ENCODE measurements at places on chromosomes 5 and 9. TPM values are rescaled to one million over a fixed set of nuclear protein-coding genes. Genes with fewer than 3 reads are reported as not detected.

C5orf58 gene
- total RNA-seq, result not detected

DNA sequence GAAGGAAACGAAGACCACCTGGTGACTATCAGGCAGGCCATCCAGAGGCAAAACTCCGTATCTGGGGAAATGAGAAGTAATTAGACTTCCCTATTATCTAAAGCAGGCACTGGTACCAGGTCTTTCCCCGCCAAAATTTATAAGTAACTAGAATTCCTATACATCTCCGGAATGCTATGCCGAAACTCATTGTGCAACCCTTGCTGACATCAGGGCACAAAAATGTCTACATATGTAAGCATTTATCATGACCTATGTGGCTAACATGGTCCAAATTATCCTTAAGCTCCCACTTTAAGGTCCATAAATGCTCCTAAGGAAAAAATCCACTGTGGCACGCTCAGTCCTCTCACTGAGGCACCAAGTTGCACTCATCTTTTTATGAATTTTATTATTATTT, 17.8 kb downstream of the ACTL7B start:
- no peak for DNase-seq

- no peak for DNase-seq
Measured at GRCh38 chr5:177022386-177023302, at the start of gene ZNF346. ZNF346 (plus strand) TSS chr5:177022696; CDS start chr5:177022739, 43 bp downstream.

DNA sequence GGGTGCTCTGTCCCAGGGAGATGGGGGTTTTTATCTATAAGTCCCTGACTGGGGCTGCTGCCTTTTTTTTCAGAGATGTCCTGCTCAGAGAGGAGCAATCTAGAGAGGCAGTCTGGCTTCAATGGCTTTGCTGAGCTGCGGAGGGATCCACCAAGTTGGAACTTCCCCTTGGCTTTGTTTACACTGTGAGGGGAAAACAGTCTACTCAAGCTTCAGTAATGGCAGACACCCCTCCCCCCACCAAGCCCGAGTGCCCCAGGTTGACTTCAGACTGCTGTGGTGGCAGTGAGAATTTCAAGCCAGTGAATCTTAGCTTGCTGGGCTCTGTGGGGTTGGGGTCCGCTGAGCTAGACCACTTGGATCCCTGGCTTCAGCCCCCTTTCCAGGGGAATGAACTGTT, 375.8 kb downstream of the RAB3C start:
- no peak for DNase-seq

DNA sequence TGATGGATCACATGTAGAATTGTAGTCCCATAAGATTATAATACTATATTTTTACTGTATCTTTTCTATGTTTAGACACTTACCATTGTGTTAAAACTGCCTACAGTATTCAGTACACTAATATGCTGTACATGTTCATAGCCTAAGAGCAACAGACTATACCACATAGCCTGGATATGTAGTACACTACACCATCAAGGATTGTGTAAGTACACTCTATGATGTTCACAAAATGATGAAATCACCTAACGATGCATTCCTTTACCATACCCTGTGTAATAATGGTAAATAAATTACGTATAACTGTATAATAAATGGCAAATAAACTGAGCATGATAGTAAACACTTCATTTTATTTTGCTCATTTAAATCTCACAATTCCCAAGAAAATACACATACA, 60.3 kb downstream of the RICTOR start:
- DNase-seq, result no peak

Measured in glomerular endothelial cell (primary cell).